Stimulated activated CD8-positive, alpha-beta memory T cell treated with anti-CD3 and anti-CD28 coated beads, Interleukin-2, amount 100 ng/mL, for 48 hours (primary cell): ENCODE measurements at places on chromosomes 2 and 18.

- no peak for DNase-seq
Measured at GRCh38 chr2:19774805-19775176, 127.0 kb downstream of the TTC32 start.

DNA sequence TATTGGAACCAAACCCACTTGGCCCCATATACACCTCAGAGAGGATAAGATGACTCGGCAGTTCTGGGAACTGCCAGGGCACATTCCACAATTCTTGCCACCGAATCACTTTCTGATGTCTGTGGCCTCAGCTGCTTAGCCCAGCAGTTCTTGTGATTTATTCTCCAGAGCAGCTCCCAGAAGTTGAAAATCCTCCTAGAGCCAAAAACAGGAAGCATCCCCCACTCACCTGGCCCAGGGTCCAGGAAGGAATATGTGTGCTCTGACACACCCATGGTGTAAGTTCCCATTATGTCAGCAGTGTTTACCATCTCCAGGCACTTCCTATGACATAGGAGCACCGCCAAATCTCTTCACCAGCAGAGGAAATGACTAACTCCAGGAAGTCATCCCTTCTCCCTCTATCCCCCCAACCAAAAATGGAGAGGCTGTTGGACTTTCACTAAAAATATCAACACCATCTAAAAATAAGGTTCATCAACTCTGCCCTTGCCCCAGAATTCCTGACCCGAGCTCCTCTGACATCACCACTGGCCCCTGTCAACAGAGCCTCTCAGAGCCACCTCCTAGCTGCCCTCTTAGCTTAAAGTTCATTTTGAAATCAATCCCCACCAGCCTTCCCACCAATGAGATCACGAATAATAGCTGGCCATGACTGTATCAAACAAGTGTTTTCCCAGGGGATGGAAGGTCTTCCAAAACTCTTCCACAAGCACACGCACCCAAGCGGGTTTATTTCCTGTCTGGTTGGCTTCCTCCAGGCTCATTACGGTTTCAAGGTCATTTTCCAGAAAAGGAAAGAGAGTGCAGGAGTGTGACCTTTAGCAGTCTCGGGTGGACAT, 223.1 kb upstream of the PARD3B start:
- no peak for DNase-seq

DNA sequence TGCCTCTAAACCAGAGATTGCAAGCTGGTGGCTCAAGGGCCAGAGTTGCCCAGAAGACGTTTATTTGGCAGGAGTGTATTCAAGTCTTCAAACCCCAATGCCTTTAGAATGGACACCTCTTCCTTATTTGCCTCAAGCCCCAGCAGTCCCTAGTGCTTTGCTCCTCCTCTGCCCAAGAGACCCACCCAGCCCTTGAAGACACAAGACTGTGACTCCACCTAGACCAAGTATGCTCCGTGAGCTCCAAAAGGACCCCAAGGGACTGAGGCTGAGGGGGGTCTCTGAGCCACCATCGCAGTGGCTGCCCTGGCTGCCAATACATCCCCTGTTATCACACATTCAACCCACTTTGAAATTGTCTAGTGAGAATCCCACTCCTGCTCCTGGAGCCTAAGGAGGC, 99.3 kb downstream of the COL6A3 start:
- no peak for DNase-seq

DNA sequence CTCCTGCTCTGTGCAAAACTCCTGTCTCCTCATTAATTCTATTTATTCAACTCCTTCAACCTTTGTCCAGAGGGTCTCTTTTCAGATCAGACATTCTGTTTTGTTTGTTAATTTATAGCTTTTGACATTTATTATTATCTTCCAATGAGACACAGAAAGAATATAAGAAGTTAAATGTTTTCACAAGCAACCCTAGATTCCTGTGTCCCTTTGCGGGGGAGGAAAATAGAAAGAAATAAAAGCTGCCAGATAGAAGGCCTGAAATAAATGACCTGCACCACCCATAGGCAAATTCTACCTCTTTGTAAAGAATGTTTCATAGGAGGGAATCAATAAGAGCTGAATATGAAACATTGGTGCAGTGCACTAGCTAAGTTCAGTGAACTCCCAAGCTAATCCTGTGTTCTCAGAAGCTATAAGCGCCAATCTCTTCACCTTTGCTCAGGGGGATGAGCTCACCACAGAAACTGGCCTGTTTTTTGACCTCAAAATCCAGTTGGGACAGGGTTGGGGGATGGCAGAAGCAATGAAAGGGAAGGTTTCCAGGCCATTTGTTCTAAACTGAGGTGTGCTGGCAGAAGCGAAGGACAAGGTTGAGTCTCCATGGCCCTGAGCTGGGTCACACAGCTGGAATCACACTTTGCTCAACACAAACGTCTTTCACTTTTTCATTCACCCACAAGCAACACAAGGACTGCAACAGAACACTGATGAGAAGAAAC, 258.6 kb downstream of the NRXN1 start:
- DNase-seq, result no peak

DNA sequence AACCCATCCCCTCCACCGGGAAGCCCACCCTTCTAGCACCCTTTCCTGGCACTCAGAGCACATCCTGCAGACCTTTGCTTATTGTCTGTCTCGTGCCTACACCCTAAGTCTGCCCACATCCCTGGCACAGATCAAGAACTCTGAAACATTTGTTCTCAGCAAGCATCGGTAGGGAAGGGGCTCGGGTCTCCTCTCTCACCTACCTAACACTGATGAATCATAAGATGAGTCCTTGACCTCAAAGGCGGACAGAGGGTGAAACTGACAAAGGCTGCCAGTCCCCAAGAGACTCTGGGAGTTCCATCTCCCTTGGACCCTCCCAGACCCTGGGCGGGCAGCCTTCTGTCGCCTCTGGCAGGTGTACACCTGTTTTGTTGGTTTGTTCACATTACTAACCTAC, 9.3 kb downstream of the MAL start:
- DNase-seq, result no peak

GRCh38 chr2:69348781-69349180, 38.2 kb downstream of the GFPT1 start:
- DNase-seq, result no peak

DNA sequence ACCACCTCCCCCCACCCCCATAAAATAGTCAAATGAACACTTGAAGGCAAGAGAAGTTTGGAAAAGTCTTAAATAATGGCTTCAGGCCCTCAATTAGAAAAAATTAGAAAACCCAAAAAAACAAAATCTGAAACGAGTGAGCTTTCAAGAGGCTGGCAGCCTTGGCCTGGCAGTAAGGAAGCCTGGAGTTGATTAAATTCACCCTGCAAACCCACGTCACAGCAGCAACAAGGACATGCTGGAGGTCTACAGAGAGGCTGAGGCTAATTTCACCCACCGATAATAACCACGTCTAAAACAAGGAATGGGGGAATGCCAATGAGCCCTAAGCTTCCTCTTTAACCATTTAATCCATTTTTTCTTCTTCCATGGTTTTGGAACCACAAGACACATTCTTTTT, 122.7 kb upstream of the SMAD7 start:
- no peak for DNase-seq

DNA sequence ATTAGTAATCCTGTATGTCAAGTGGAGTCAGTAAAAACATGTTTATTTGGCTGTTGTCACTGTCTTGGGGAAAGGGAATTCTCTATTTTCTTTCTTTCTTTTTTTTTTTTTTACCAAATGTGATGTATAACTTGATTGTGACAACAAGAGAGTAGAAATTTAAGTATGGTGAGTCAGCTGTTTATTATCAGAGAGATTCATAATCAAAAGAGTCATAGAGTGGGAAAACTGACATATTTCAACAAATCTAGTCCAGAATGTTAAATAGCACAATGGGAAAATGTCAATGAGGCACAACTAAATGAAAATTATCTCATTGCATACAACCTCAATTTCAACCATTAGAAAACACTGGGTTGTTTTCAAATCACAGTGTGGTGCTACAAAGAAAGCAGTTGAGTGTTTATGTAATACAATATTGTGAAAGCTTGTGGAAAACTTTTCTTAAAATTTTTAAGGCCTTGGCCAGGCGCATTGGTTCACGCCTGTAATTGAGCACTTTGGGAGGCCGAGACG, 111.9 kb upstream of the DTNA start:
- no peak for DNase-seq

GRCh38 chr2:150143087-150143536, 344.4 kb downstream of the RND3 start:
- DNase-seq, result no peak

DNA sequence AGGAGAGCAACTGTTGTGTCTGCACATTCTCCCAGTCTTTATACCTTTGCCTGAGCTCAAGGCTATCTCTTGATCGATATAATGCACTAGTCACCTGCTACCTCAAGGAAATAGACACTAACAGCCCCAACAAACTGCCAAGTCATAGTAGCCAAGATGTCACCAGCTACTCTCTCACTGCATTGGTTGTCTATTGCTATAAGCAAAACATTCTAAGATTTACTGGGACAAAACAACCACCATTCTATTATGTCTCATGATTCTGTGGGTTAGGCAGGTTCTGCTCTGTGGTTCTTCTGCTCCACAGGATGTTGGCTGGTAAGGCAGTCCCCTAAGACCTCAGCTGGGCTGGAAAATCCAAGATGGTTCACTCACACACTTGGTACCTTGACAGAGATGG, 28.5 kb upstream of the MLPH start:
- no peak for DNase-seq

- no peak for DNase-seq
Measured at GRCh38 chr2:184137955-184138354, 460.4 kb upstream of the ZNF804A start.

- DNase-seq, result no peak
Measured at GRCh38 chr2:10844097-10844496, 31.5 kb upstream of the PDIA6 start.

GRCh38 chr2:149715005-149715592, 127.5 kb upstream of the MMADHC start:
- DNase-seq, result no peak

GRCh38 chr2:238259061-238260020, 19.5 kb upstream of the HES6 start:
- no peak for DNase-seq

DNA sequence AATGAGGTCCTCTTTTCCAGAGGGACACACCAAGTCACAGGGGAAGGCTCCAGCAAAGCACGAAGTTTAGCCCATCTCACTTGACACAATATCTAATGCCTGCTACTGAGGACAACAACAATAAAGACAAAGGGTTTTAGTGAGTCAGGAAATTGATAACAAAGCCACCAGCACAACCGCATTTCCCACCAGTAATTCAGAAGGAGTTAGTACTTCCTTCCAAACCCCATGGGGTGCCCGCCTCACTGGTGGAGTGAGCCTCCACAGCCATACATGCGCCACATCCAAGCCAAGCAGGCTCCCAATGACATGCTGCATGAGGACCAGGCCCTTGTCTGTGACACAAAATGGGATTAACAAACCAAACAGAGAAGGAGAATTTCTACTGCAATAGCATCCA, 40.1 kb downstream of the MRPL35 start:
- DNase-seq, result no peak

DNA sequence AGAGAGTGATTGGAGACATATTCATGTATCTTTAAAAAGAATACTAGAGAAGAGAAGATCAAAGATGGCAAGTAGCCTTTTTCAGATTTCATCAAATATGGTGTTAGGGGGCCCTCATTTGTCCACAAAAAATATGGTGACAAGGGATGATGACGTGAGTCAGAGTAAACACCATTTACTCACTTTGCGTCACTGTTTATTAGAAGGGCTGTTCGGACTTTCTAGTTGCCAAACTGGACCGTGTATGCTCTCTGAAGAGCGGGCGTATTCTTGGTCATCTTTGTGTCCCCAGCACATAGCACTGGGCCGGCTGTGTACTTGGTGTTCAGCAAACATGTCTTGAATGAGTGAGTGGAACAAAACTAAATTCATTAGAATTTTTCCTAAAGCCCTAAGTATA, 37.5 kb downstream of the TTC39C start:
- no peak for DNase-seq

GRCh38 chr2:20111311-20112131, 60.1 kb upstream of the LAPTM4A start:
- DNase-seq, result no peak

DNA sequence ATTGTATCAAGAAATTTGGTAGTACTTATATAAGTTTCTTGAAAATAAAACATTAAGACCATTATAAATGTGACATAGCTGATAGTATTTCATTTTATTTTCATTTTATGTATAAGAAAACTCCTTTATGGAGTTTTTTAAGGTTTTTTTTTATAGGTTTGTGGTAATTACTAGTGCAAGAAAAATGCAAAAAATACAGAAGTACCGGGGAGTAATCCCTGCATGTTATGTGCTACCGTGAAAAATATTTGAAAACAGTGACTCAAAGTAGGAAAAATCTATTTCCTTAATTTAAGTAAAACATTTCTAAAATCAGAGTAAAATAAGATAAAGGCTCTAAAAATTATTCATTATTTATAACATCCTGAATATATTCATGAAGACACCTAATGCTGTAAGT, 21.6 kb downstream of the ZSWIM2 start:
- no peak for DNase-seq

DNA sequence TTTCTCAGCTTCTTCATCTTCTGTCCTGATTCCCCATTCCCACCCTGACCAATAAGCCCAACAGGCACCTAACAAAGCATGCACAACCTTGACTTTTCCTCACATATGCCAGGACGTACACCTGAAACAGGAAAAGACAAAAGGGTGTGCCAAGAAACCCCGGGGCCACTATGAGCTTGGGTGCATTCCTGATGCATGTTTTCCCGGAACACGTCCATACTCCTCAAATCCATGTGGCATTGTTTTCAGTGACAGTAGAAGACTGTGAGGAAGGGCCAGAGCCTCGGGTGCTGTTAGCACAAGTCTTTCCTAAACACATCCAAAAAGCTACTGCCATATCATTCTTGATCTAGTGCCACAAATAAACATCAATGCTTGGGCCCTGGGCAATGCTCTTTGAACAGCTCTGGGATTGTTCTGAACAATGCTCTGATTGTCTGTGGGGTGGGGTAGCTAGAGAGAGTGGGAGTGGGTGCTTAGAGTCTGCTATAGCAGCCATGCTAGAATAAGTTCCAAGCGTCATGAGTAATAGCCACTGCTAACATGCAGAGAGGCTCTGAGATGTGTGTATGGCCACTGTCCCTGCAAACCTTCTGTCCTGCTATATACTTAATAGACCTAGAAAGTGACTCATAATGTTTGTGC, 181.7 kb upstream of the CRIM1 start:
- DNase-seq, result no peak

GRCh38 chr2:43217228-43218154, 8.9 kb downstream of the ZFP36L2 start:
- no peak for DNase-seq

GRCh38 chr2:191951832-191952231, 104.9 kb upstream of the CAVIN2 start:
- no peak for DNase-seq

DNA sequence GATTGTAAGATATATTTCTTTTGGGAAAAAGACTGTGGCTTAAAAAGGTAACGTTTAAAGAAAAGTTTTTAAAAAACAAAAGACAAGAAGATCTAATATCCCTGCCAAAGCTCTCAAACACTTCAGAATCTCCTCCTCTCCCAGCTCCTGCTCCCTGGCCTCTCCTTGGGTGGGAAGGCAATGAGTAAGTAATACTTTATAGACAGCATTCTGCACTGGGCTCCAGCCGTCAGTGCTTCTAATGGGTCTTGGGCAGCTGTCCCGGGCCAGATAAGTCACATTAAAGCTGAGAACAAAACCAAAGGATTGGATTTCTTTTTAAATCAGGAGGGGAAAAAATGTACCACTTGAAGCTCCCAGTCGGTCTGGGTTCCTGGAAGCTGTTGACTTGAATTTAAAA, 133.7 kb downstream of the ALPK2 start:
- DNase-seq, result no peak
